ENCODE measurements at places on chromosomes 1 and 21.

- DNase-seq: no peak
These were observed 115.5 kb downstream of the FMN2 start for GRCh38 chr1:240207073-240207709.

DNA sequence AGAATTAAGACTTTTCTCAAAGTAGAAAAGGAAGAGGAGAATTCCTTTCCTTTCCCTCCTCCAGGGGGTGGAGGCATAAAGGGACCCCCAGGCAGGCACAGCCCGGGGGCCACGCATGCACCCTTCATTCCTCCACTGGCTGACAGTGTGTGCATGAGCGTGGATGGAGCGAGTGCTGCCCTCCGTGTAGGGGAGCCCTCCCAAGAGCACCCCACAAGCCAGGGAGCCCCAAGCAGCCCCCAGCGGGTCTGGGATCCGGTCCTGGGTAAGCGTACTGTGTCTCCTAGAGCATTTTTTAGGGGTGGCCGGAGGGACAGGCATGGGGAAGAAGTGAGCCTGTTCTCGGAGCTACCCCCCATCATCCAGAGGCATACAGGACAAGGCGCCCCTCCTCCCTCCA is 120.5 kb downstream of the SIK1 start:
- no peak for DNase-seq

GRCh38 chr1:209526137-209526536 is 57.4 kb upstream of the CAMK1G start:
- DNase-seq: no peak

DNA sequence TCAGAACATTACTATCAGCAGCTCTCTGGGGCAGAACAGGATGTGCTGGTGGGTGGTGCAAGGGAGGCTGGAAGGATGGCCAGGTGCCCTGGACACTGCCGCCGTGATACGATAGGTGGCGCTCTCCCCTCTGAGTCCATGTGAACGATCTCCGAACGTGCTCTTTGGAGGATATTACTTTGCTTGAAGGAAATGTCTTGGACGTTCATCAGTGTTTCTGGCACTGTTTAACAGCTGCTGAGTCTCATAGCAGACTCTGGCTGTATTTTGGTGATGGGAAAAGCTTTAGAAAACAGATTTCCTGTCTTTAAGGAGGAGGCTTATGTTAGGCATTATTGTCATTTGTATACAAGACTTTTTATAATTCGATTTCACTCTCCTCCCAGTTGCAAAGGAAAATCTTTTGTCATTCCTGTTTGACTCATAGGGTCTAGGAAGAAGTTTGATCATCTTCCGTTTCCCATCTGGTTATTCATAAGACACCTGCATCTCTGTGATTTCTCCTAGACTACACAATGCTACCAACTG is 386.2 kb upstream of the ADGRL2 start:
- peak; percentile 49 for DNase-seq

- no peak for DNase-seq
These were observed 37.6 kb downstream of the PARP1 start for GRCh38 chr1:226370144-226370923.

DNA sequence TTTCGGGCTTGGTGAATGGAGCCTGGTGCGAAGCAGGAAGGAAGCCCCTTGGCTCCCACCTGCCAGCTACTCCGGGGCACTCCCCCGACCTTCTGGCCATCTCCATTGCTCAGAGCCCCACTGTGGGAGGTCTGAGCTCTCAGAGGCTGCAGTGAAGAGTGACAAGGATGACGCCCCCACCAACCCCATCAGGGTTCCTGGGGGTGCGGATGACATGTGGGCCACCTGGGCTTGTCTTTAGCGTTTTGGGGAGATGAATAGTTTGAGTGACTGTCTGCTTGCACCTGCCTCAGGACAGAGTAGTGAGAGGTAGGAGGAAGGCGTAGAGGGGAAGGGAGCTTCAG is 43.2 kb upstream of the LBR start:
- no peak for DNase-seq

- DNase-seq: no peak
These were observed 11.1 kb upstream of the PTPN7 start for GRCh38 chr1:202171292-202172014.

Data from EL (cell line).